Nephron progenitor cell (in vitro differentiated cells): ENCODE measurements at places on chromosomes 12 and 14.

DNA sequence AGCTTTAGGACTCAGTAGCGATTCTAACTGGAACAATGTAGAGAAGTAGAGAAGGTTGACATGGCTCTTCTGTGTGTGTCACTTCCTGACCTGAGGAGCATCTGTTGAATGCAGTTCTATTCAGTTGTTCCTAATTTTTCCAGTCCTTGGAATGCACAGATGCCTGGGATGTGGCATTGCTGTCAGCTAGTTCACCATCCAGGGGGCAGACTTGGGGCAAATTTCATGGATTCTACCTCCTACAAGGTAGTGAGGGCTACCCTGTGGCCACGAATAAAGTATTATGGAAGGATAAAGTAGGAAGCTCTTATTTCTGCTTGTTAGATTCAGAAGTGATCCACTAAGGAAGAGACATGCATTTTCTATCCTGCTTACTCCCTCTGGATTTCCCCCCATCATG is 74.4 kb upstream of the GPATCH2L start:
- DNase-seq = no peak

DNA sequence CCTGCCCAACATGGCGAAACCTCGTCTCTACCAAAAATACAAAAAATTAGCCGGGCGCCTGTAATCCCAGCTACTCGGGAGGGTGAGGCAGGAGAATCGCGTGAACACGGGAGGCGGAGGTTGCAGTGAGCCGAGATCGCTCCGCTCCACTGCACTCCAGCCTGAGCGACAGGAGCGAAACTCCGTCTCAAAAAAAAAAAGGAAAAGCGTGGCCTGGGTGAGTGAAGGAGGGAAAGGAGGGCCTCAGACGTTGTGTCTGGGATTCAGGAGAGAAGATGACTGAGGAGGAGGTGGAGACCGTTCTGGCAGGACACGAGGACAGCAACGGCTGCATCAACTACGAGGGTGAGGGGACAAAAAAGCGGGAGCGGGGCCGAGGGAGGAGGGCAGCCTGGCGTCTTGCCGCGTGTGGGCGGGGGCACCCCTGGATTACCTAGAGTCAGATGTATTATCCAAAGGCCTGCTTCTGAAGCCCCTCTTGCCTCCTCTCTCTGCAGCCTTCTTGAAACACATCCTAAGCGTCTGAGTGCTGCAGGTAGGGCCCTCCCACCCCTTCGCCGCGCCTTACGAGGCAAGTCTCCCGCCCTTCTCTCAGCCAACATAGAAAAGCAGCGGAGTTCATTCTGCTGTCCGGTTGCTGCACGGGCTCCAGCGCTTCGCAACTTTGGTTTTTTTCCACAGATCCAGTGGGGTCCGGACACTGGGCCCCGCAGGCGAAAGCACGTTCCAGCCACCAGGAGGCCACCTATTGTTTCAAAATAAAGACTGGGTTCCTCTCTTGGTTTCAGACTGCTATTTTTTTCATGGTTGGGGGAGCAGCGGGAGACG is 744 bp upstream of the MYL6 start:
- DNase-seq = peak; percentile 73

- no peak for DNase-seq
Observed at GRCh38 chr14:105137481-105138020, 31.0 kb downstream of the JAG2 start.

- no peak for DNase-seq
Observed at GRCh38 chr12:25051656-25052195, 102.8 kb upstream of the BCAT1 start.

GRCh38 chr12:93116632-93117031 is 187.5 kb upstream of the EEA1 start:
- DNase-seq = no peak

GRCh38 chr14:86299994-86300393 is 770.0 kb downstream of the FLRT2 start:
- no peak for DNase-seq

- no peak for DNase-seq
Observed at GRCh38 chr12:45214749-45215418, 1.0 kb upstream of the ANO6 start.

GRCh38 chr14:51867741-51868140 is 7.3 kb downstream of the GNG2 start:
- DNase-seq = no peak

DNA sequence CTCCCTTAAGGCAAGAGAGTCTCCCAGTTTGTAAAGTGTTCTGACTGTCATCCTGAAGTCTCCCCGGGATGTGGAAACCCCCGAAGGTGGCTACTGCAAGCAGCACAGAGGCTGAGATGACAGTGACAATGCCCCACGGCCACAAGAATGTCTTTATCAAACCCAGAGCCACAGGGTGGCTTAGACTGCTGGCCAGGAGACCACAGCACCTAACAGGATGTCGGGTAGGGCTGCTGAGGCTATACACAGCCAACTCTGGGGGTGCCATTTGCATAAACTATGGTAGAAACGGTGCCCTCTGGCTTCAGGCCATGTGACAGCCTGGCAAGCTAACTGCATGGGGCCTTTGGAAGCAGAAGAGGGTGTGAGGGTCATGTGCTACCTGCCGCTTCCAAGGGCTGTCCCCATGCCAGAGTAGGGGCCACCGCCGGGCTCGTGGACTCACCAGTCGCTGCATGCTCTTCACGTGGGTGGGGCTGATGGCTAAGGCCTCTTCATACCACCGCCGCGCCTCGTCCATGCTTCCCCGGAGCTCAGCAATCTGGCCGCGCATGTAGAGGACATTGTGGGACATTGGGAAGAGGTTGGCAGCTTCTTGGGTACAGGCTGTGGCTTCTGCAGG is 180.9 kb downstream of the CALM1 start:
- DNase-seq = no peak

DNA sequence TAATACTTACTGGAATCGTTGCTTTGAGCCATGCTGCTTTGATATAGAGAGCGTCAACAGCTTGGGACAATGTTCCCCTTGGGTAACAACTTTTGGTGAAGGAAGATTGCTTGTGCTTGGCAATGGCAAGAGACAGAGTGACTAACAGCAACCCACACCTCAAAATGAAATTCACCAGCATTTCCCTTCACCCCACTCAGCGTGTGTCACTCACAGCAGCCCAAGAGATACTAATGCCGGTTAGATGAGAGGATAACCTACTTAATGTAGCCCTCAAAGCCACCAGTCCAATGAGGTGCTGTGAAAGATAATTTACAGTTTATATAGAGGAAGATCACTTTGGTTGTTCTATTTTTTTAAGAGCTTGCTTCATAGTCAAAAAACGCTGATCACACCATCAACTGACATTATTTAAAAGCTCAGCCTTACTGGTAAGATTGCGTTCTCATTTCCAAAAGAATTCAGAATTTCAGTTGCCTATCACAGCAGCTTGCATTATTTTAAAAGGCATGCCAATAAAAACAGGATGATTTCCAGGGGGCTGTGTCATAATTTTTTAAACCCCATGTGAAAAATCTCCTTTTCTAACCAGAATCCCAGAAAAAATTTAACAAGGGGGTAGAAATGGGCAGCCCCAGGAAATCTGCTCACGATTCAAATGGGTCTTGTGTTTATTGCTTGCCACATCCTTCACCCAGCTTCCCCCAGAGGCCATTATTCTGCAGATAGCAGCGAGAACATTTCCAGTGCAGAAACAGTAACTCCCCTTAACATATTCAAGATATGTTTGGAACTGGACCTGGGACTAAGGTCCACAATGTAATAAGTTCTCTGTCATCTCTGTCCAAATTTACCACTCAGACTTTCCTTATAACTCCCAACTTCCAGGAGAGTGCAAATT is at the start of gene IL26:
TSS of gene IL26 (minus strand) at position 235 of the 901 bp plus-strand sequence. CDS start at position 181, 54 bp downstream.
- no peak for DNase-seq

DNA sequence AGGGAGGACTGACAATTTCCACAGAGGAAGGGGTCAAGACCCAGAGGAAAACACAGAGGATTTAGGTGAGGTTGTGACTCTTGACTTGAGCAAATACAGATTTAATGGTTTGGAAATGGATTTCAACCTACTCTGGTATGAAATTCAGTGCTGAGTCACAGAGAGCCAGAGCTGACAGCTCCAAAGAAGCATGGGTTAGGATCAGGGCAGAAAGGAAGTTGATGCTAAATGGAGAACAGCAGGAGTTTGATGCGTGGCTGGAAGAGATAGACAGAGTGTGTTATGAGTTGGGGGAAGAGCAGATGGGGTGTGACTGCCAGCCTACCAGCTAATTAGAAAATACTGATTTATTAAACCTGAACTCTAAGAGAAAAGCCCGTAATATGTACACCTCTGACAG is 272.6 kb downstream of the FOXG1 start:
- no peak for DNase-seq

DNA sequence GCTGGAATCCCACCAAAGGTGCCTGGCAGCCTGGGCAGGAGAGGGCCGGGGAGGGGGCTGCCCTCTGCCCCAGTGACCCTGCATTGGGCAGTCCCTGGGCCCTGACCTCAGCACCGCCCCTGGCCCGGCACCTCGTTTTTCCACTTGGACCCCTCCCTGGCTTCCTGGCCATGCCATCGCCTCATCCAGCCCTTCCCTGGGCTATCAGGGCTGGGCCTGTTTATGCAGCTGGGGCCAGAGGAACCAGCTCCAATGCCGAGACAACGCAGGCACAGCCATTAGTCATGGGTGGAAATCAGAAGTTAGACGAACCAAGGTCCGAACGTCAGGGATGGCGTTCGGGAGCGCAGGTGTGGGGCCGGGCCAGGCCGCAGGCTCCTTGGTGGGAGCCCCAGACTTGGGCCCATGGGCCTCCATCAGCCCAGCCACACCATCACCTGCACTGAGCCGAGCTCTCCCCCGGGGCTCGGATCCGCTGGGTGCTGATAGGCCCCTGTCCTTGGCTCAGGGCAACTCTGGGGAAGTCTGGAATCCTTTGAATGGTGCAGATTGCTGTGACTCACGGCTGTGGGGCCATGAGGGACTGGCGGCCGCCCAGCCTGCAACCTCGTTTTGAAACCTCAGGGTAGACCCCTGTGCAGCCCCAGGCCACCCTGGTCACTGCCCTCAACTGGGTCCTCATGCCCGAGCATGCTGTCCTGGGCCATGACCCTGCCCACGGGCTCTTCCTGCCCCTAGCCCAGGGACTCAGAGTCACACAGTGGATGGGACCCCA is 169.4 kb downstream of the KIF26A start:
- DNase-seq = no peak
